ENCODE measurements at places on chromosomes 12 and 14.

GRCh38 chr12:88298761-88299242 lies 156.7 kb downstream of the TMTC3 start:
- DNase-seq: no peak

DNA sequence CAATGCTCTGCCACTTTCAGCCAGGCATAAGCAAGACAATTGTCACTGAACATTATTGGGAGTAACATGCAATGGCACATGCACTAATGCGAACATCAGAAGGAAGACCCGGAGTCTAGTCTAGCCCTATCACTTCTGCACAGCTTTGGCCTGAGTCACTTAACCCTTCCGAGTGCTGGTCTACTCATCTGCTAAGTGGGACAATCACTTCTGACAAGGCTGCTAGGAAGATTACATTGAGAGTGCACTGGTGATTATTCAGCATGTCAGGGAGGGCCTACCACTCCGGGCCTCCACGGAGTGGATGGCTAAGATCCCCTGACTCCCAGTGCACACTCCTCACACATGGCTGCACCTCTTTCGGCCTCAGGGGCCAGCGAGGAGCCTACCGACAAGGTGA lies 240.9 kb downstream of the DPF3 start:
- DNase-seq: no peak

- no peak for DNase-seq
Observed at GRCh38 chr12:68450947-68451260, 118.7 kb upstream of the MDM1 start.

- no peak for DNase-seq
Observed at GRCh38 chr12:92010368-92010767, 135.3 kb downstream of the BTG1 start.

DNA sequence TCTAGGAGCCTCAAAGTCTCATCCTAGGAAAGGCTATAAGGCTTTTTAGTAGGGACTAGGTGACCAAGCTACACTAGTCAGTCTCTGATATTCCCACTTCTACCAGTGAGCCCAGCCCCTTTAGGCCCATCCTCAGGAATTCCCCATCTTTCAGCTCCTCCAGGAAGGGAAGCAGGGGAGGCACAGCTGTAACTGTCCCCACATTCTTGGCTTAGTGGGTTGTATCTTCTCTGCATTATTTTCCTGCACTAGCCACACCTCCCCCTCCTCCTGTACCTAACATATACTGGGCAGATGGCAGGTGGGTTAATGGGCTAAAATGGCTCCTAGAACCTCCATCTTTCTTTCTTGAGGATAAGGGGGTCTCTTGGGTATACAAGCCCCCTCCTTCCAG lies 424 bp upstream of the CYP27B1 start:
- DNase-seq: no peak

All from NCI-H1048 (cell line).